ENCODE measurements at places on chromosomes 1 and 21.

GRCh38 chr1:88061492-88062177 lies 622.4 kb upstream of the PKN2 start:
- no peak overlapping the region for H3K27ac ChIP-seq
- H3K4me3 ChIP-seq: no peak overlapping the region
- DNase-seq: peak; percentile 70
- no peaks in the 10 kb centered on the region for H3K36me3 ChIP-seq
- H3K27me3 ChIP-seq: no peaks in the 10 kb centered on the region

DNA sequence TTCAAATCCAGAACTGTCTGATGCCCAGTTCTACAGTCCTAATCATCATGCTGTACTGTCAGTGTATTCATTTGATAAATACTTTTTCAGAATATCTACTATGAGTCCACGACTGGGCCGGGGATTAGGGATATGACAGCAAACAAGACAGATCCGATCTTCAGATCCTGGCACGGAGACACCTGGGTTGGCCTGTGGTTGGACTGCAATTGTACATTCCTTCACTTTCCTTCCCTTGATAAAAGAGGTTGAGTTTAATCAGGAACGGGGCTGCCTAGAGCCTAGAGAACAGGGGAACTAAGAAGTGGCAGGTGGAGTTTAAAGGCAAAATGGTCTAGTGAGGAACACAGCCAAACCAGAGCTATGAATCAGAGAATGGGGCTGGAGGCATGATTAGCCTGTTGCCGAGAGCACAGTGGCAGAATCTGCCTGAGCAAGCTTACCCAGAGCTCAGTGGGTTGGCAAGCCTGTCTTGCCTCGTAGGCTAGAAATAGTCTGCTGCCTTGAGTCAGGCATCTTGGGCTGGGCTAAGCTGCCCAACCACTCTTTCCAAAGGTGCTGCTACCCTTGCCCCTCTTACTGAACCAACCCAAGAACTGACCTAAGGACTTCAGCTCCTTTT lies 38.1 kb upstream of the PTCH2 start:
- DNase-seq: no peak
- H3K36me3 ChIP-seq: peaks cover 6% of the 10 kb centered on the region
- no peak overlapping the region for H3K4me3 ChIP-seq
- H3K4me1 ChIP-seq: no peaks in the 10 kb centered on the region
- H3K27ac ChIP-seq: no peak overlapping the region
- no peaks in the 10 kb centered on the region for H3K27me3 ChIP-seq

- no peaks in the 10 kb centered on the region for H3K4me1 ChIP-seq
- DNase-seq: no peak
- H3K27ac ChIP-seq: no peak overlapping the region
- no peak overlapping the region for H3K4me3 ChIP-seq
Observed at GRCh38 chr1:62588000-62588399, 9.3 kb upstream of the ANGPTL3 start.

- DNase-seq: no peak
- H3K27ac ChIP-seq: no peak overlapping the region
- no peaks in the 10 kb centered on the region for H3K27me3 ChIP-seq
- H3K36me3 ChIP-seq: no peaks in the 10 kb centered on the region
Observed at GRCh38 chr1:98939471-98939870, 65.2 kb downstream of the PLPPR5 start.

- H3K4me1 ChIP-seq: no peaks in the 10 kb centered on the region
- H3K27me3 ChIP-seq: no peaks in the 10 kb centered on the region
- H3K27ac ChIP-seq: no peak overlapping the region
- H3K36me3 ChIP-seq: no peaks in the 10 kb centered on the region
- no peak for DNase-seq
Observed at GRCh38 chr1:37056325-37056724, 22.0 kb upstream of the GRIK3 start.

GRCh38 chr1:202835548-202836072 lies 24.9 kb downstream of the PCAT6 start:
- no peaks in the 10 kb centered on the region for H3K36me3 ChIP-seq
- no peaks in the 10 kb centered on the region for H3K27me3 ChIP-seq
- no peak for DNase-seq
- no peaks in the 10 kb centered on the region for H3K4me1 ChIP-seq

GRCh38 chr1:98422816-98423215 lies 238.7 kb upstream of the SNX7 start:
- H3K36me3 ChIP-seq: no peaks in the 10 kb centered on the region
- no peaks in the 10 kb centered on the region for H3K4me1 ChIP-seq
- no peaks in the 10 kb centered on the region for H3K27me3 ChIP-seq
- no peak overlapping the region for H3K27ac ChIP-seq
- DNase-seq: no peak
- H3K4me3 ChIP-seq: no peak overlapping the region

GRCh38 chr21:39484711-39485276 lies 33.0 kb downstream of the SH3BGR start:
- no peak overlapping the region for H3K27ac ChIP-seq
- no peaks in the 10 kb centered on the region for H3K27me3 ChIP-seq
- H3K4me1 ChIP-seq: no peaks in the 10 kb centered on the region
- H3K4me3 ChIP-seq: no peak overlapping the region

GRCh38 chr1:203325026-203325417 lies 19.7 kb downstream of the BTG2 start:
- DNase-seq: no peak
- H3K4me3 ChIP-seq: no peak overlapping the region
- no peaks in the 10 kb centered on the region for H3K27me3 ChIP-seq
- H3K27ac ChIP-seq: peak overlapping the region; percentile 97
- H3K4me1 ChIP-seq: peaks cover 81% of the 10 kb centered on the region
- H3K36me3 ChIP-seq: no peaks in the 10 kb centered on the region

DNA sequence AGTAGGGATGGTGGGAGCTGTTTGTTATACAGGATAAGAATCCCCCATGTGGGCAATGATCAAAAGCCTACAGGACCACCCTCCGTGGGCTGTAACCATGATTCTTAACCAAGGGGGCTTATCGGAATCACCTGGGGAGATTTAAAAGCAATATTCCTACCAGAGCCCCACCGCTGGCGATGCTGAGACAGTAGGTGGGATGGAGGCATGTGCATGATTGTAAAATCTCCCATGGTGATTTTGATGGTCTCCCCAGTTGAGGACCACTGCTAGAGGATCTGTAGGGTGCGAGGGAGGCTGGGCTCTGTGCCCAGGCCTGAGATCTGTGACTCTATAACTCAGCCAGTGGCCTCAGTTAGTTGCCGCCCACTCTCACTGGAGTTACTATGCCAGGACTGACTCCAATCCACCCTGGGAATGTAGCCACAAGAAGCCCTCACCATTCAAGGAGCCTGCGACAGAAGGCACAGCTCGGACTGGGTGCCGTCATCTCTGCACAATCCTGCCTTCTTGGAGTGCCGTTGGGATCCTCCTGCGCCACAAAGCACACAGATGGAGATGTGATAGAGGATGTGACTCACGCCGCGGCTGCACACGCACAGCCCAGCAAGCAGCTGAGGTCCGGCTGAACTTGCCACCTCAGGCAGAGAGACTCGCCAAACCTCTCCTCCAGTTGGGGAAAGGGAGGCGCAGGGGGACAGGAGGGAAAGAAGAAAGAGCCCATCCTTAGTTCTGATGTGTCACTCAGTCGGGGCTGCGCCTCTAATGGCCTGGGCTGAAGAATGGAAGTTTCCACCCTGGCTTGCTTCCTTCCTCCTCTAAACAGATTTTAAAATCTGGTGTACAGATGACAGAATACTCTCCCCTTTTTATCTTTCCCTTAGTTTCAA lies 26.5 kb downstream of the AKNAD1 start:
- no peaks in the 10 kb centered on the region for H3K4me1 ChIP-seq
- DNase-seq: peak; percentile 31

DNA sequence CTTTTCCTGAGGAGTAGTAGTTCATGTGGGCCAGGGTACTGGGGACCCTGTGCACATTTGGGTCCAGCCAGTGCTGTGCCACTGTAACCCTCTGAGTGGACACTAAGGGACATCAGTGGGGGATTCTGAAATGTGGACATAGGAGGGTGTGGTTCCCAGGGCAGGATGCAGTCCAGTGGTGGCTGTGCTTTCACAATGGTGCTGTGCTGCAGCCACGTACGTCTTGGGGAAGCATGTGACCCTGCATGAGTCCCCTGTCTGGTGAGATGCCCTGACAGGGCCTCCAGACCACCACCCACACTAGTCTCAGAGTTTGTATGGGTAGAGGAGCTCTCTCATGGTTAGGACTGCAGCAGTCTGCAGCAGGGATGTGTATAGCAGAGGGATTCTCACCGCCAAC lies 37.8 kb upstream of the WNT2B start:
- no peaks in the 10 kb centered on the region for H3K4me1 ChIP-seq
- no peak overlapping the region for H3K4me3 ChIP-seq
- no peaks in the 10 kb centered on the region for H3K27me3 ChIP-seq
- H3K27ac ChIP-seq: no peak overlapping the region

DNA sequence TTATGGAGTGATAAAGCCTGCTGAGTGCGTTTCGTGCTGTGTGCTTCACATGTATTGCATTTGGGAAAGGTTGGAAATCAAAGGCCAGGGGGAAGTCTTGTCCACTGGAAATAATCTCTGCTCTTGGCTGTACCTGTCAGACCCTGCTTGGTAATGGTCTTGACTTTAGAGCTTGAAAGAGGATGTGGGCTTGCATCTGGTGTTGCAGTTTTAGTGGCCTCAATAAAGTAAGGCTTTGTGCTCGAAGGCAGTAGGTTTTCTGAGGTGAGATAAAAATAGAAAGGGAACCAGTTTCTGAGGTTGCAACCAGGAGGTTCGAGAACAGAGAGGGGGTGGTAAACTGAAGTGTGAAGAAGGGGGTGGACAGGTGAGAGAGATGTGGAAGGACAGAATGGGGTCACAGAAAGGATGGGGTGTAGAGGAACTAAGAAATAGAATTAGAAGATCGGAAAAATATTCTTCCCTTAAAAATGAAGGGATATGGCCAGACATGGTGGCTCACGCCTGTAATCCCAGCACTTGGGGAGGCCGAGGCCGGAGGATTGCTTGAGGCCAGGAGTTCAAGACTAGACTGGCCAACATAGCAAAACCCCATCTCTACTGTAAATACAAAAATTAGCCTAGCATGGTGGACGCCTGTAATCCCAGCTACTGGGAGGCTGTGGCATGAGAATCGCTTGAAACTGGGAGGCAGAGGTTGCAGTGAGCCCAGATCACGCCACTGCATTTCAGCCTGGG lies 1.5 kb downstream of the S100PBP start:
- no peaks in the 10 kb centered on the region for H3K27me3 ChIP-seq
- peak overlapping the region; percentile 73 for H3K4me3 ChIP-seq
- H3K4me1 ChIP-seq: peaks cover 41% of the 10 kb centered on the region
- no peaks in the 10 kb centered on the region for H3K36me3 ChIP-seq

DNA sequence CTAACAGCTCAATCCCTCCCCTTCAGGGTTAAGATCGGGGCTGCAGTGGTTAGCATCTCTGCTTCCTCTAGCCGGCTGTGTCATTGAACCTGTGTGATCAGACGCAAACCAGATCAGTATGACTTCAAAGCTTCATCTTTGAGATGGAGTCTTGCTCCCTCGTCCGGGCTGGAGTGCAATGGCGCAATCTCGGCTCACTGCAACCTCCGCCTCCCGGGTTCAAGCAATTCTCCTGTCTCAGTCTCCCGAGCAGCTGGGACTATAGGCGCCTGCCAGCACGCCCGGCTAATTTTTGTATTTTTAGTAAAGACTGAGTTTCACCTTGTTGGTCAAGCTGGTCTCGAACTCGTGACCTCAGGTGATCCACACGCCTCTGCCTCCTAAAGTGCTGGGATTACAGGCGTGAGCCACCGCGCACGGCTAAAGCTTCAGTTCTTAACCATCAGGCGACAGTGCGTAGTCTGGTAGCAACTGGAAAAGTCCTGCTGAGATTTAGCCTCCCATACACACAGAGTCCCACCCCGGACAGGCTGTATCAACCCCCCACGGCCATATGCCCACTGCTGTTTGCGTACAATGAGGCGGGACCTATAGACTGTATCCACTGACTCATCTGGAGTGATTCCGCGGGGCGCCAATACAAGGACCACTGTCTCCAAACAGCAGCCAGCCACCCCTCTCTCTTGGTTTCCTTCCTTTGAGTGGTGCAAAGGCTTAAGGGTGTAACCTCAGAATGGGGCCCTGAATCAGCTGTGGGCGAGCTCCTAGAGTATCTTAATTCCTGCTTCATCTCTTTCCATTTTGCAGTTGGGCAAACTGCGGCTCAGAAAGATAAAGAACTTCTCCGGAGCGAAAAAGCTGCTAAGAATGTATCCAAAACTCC lies 23.3 kb downstream of the CELA3A start:
- DNase-seq: peak; percentile 44
- no peaks in the 10 kb centered on the region for H3K27me3 ChIP-seq
- H3K27ac ChIP-seq: peak overlapping the region; percentile 96

DNA sequence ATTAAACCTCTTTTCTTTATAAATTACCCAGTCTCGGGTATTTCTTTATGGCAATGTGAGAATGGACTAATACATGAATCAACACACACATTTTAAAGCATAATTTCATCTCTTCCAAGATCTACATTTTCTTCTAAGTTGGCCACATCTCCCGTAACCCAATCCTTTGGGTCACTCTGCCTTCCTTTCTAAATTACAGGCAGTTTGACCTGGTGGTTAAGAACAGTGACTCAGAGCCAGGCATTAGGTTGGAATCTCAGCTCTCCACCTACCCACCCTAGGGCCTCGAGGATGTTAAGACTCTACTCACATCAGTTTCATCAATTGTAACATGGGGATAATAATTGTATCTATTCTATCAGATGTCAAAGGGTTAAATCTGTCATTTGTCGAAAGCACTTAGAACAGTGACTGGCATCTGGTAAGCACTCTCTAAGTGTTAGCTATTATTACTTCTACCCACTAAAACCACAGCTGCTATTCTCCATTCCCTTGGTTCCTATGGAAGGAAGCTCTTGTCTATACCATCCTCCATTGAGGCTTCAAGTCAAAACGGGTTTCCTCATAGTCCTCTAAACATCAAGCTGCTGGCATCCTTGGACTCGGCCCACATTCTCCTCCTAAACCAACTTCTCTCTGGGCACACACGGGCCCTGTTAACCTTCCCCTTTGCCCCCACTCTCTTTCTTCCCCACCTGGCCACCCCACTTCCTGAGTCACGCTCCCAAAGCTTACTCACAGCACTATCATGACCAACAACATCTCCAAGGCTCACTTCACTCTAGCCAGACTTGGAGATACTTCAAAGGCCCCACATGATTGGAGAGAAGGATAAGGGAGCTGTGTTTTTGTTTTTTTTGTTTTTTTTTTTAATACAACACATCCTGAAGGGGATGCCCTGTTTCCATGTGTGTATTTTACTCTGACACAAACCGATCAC lies 116.9 kb downstream of the TGFBR3 start:
- no peaks in the 10 kb centered on the region for H3K36me3 ChIP-seq
- no peaks in the 10 kb centered on the region for H3K27me3 ChIP-seq
- no peak overlapping the region for H3K4me3 ChIP-seq

DNA sequence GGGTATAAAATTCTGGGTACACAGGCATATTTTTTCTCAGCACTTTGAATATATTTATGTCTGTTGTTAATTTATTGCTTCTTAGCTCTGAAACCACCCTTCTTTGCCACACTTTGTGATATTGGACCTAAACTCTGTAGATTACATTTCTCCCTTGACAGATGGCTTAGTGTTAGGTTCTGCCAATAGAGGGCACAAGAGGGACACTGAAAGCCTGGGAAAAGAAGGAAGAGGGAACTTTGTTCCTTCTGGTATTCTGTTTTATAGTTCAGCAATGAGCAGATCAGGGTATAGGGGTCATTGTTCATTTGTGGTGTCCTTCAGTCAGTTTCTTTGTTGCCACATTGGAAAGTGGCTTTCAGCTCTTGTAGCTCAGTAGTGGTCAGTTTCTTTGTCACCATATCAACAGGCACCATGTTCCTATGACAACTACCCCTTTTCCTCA lies 423.5 kb upstream of the PROX1 start:
- H3K4me1 ChIP-seq: no peaks in the 10 kb centered on the region
- DNase-seq: no peak
- no peaks in the 10 kb centered on the region for H3K27me3 ChIP-seq
- no peaks in the 10 kb centered on the region for H3K36me3 ChIP-seq
- H3K4me3 ChIP-seq: no peak overlapping the region
- H3K27ac ChIP-seq: no peak overlapping the region
